ENCODE measurements at places on chromosomes 7 and 10. TPM values are rescaled to one million over a fixed set of nuclear protein-coding genes. Genes with fewer than 3 reads are reported as not detected.

DNA sequence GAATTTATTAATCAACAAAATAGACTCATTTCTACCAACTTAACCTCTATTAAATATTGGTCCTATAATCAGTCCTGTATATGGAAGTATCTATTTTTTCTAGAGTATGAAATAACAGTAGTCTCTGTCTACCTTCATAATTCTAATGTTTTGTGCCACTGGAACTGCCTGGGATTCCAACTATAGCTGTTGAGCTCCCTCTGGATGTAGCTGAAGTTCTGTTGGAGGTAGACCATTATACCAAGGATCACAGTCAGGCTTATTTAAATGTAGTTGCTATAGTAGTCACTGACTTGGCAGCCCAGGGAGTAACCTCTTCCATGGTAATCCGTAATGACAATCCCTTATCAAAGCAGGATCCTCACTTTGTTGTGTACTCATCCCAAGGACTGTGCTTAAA is 48.5 kb upstream of the PHYHIPL start:
- DNase-seq = no peak

- DNase-seq = no peak
Measured at GRCh38 chr7:23075571-23075970, 30.0 kb upstream of the KLHL7 start.

DNA sequence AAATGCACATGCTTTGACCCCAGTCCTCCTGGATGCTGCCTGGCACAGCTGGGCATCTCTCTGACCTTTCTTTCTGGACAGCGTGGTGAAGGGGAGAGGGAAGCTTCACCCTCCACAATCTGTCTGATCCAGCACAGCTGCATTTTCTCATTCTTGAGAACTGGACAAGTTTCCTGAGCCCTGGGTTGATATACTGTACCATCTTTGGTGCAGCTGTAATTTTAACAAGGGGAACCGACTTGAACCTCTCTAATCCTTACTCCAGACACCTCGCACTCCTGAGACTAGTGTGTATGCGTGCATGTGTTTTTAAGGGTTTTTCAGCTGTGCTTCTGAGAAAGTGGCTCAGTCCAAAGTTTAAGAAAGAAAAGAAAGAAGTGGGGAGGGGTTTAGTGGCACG is 655.7 kb downstream of the INHBA start:
- no peak for DNase-seq

Gene INA
- 2.0 TPM for total RNA-seq

DNA sequence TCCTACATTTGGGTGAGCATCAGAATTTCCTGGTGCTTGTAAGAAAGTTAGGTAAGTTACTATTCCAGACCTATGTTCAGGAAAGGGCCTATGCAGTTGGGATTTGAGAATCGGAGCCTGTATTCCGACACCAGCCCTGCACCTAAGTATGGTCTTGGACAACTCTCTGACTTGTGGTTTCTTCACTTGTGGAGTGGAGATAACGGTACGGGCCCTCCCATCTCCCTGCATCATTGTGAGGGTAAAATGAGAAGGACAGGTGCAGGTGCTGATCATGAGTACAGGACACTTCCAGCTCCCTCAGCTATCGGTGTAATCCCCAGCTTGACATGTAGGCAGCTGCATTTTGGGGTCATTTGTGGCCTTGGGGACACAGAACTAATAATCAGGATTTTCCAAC is 138.3 kb upstream of the NAMPT start:
- DNase-seq = no peak

DNA sequence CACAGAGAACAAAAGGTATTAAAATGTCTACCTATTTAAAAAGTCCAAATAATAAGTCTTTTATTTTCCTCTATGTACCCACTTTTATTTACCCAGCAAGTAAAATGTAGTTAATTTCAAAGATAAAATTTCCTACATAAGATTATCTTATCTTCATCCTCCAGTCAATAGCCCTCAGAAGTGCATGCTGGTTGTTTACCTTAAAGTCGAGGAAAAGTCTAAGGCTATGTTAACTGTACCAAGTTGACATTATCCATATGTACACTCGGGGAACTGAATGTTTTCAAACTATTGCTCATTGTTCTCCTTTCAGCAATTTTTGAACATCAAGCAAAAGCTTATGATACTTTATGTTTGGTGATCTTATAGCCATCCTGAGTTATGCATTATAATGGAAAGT is 24.1 kb upstream of the LIPF start:
- DNase-seq = no peak

DNA sequence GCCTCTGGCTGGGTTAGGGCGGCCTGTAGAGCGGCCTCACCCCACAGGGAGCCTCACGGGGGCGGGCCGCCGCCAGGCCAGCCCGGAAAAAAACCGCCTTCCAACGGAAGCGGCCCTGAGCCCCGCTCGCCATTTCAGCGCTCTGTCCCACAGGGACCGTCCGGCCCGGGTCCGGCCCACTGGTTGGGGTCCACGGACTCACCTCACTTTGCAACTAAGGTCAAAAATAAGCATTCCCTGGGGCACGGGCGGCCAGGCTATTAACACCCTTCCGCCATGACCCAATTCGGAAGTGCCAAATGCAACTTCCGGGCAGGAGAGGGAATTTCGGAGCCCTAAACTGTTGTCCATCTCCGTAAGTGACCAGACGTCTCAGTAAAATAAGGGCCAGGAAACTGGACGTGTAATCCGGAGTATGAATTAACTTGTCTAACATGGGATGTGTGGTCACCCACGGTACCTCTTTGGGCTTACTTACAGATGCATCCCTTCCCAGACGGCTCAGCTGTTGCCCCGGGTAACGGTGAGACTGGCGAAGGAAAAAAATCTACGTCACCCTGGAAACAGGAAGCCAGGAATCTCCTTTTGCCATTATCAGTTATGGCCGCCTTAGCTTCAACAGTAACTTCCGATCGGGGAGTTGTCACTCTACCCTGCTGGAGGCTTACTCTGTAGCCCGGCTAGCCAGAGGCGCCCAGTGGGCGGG is at the start of gene BBIP1:
BBIP1 (minus strand) TSS at position 538 of the 706 bp plus-strand sequence. CDS start 1,023 bp downstream, outside the sequence.
- peak; percentile 99 for DNase-seq

DNA sequence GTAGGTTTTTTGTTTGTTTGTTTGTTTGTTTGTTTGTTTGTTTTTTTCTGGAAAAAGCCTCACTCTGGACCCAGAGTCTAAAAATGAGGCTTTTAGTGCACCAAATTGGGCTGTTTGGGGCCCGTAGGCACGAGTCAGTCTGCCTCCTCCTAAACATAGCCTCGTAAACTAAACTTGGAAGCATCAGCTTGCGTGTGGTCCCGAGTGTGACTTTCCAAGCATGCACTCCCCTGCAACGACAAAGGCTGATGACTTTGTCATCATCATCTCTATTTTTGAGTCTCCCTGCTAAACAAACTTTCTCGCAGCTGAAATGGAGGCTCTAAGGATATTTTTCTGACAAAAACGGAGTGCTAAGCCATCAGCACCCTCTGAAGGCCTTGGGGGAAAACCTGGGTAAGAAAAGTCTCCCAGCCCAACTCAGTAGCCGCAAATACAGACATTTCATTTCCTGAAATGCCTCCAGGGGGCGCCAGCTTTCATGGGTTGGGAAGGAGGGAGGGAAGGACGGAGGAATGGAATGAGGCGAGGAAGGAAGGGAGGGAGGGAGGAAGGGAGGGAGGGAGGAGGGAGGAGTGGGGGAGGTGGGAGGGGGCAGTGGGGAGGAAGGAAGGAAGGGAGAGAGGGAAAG is 245.9 kb downstream of the KCNMA1 start:
- DNase-seq = peak; percentile 87

Gene DNAJC1
- total RNA-seq = 31.9 TPM

GRCh38 chr7:21690705-21691104 is 147.9 kb downstream of the DNAH11 start:
- no peak for DNase-seq

GRCh38 chr10:100100651-100101184 is 19.0 kb upstream of the CPN1 start:
- no peak for DNase-seq

DNA sequence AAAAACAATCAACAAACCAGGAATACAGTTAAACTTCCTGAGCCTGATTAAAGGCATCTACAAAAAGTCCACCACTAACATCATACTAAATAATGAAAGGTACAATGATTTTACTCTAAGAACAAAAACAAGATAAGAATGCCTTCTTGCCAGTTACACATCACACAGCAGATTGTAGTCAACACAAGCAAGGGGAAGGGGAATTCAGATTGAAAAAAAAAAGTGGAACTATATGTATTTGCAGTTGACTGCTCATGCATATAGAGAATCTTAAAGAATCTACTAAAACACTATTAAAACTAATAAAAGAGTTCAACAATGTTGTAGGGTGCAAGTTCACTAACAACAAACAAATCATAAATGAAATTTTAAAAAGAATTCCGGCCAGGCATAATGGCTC is 28.5 kb downstream of the ZNF33B start:
- no peak for DNase-seq

GRCh38 chr7:12028508-12028907 is 182.6 kb upstream of the TMEM106B start:
- no peak for DNase-seq

DNA sequence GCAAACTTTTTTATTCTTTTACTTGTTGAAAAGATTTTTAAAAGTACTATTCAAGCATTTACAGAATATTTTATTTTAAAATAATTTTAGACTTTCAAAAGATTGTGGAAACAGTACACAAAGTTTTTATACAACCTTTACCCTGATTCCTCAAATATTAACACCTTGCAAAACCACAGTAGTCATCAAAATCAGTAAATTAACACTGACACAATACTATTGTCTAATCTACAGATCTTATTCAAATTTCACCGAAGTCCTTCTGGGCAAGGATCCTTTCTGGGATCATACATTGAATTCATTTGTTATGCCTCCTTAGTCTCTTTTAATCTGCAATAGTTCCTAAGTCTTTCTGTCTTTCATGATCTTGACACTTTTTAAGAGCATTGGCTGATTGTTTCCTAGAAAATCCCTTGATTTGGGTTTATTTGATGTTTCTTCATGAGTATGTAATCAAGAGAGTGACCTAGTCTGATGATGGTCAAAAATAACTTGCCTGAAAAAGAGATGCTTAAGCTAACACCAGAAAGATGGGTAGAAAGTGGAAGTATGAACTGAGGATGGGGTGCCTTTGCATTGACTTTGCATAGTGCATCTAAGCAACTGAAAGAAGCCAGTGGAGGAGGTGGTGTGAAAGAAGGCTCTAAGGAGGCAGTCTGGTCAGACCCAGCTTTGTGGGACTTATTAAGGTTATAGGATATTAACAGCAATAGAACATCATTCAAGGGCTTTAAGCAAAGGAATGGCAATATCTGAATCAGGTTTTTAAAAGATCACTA is 9.7 kb downstream of the STAMBPL1 start:
- no peak for DNase-seq

- DNase-seq = no peak
Measured at GRCh38 chr10:126904516-126904817, 761 bp upstream of the DOCK1 start.

DNA sequence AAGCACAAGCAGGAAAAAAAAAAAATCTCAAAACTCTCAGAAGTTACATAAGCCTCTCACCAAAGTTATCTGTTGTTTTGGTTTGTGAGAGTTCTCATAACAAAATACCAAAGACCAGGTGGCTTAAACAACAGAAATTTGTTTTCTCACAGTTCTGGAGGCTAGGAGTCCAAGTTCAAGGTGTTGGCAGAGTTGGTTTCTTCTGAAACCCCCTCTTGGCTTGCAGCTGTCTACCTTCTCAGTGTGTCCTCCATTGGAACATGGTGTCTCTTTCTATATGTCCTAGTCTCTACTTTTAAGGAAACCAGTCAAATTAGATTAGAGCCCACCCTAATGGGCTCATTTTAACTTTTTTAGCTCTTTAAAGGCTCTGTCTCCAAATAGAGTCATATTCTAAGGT is 44.9 kb downstream of the TNKS2 start:
- DNase-seq = no peak

GRCh38 chr10:34045571-34046190 is 711.2 kb upstream of the NRP1 start:
- no peak for DNase-seq

GRCh38 chr7:26374647-26375373 is 83.1 kb downstream of the SNX10 start:
- DNase-seq = no peak

DNA sequence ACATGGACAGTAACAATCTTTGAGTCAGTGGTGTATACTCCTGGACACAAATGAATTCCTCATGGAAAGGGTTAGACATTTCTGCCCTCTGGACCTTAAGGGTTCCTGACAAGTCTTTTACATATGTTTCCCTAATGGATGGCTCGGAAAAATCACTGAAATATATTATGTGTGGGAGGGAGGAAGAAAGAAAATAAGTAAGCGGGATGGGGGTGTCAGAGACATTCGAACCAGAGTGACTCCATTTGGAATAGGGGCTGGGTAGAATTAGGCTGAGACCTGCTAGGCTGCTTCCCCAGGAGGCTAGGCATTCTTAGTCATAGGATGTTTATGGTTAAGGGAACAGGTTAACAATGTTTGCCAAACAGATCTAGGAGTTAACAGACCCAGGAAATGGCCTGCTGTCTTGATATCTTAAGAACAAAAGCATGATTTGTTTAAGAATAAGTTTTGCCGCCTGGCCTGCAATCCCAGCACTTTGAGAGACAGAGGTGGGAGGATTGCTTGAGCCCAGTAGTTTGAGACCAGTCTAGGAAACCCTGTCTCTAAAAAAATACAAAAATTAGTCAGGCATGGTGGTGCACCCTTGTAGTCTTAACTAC is 1241.7 kb downstream of the TYW1 start:
- no peak for DNase-seq

- no peak for DNase-seq
Measured at GRCh38 chr10:132385721-132386418, 11.1 kb upstream of the PWWP2B start.

GRCh38 chr10:44366941-44367630 is 17.8 kb downstream of the CXCL12 start:
- no peak for DNase-seq

- DNase-seq = no peak
Measured at GRCh38 chr7:14419531-14419930, 430.1 kb upstream of the ETV1 start.

DNA sequence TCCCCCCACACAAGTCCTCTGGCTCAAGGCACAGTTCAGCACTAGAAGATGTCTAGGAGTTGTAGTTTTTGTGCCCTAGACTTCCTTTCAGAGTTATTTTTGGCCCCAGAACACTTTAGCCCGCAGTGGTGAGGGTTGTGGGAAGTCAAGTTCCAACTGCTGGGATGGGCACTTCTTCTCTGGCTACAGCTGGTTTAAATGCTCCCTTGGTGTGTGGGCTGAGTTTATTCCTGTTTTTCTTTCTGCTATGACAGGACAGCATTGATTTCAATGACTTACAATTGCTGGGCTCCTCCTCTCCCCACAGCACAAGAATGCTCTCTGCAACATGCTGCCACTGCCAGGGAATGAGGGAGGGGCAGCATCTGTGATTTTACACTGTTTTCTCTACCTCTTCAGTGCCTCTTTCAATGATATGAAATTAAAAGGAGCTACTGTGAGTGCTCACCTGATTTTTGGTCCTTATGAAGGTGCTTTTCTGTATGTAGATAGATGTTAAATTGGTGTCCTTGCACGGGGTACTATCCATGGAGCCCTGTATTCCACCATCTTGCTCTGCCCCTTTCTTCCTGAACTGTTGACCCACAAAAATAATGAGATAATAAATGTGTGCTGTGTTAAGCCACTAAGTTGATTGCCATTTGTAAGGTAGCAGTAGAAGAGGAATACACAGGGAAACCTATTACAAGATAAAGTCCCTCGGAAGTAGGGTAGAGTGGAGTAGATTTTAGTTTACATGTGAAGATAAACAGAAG is 56.3 kb downstream of the SLC13A1 start:
- no peak for DNase-seq

Data from ureter (tissue), 1 donor.